CD8-positive, alpha-beta memory T cell (primary cell): ENCODE measurements at places on chromosomes 2 and 18. TPM values are rescaled to one million over a fixed set of nuclear protein-coding genes. Genes with fewer than 3 reads are reported as not detected.

Gene SERPINB11
- not detected for polyA plus RNA-seq

Gene RTP5
- 0.23 TPM for polyA plus RNA-seq

Gene FABP1
- not detected for polyA plus RNA-seq

Gene CDKL4
- not detected for polyA plus RNA-seq

Gene INHBB
- polyA plus RNA-seq = not detected

Gene BBS5
- 0.94 TPM for polyA plus RNA-seq

Gene FBXO48
- polyA plus RNA-seq = 0.79 TPM

Gene TRAF3IP1
- 10.2 TPM for polyA plus RNA-seq

Gene TTC27
- 22.1 TPM for polyA plus RNA-seq

Gene GPR17
- polyA plus RNA-seq = not detected

Gene CFC1
- polyA plus RNA-seq = not detected

Gene IL1F10
- not detected for polyA plus RNA-seq

Gene CIDEA
- polyA plus RNA-seq = not detected

Gene PMAIP1
- polyA plus RNA-seq = 15.0 TPM

Gene ZNF516
- 1.9 TPM for polyA plus RNA-seq

Gene ABCG8
- not detected for polyA plus RNA-seq
